SIG-M5 (cell line): ENCODE measurements at places on chromosomes 7 and 10.

DNA sequence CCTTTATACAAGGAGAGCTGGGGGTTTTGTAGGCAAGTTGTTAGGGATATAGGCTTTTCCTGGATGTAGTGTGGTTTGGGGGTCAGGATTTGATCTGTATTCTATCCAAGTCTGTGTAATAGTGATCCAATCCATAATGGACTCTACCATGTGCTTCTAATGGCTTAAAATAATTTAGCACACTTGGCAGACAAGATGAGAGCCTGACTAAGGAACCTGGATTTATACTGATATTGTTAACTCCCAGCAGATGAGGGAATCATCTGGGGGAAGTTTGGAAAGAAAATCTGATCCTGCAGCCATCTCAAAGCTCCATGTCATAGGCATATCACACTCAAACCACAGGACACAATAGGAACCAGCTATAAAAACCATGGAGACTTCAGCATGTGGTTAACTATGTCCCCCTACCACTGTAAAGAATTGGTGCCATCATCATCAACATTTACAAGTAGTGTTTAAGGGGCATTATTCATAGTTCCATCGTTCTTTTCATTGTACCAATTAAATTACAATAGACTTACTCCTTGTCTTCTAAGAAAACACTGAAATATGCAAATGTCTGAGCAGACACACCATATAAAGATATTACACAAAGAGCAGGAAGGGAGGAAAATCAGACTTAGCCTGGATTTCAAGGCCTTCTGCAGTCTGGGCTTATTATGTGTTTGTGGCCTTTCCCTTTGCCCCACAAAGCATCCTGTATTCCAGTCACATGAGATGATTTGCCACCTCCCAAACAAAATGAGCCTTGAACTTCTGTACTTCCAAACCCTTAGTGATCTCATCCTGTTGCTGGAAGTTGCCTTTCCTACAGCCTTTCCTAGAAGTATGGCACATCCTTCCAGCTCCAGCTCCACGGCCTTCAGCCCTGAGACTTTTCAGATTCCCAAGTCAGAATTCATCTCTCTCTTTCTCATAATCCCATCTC lies 22.5 kb upstream of the HPS1 start:
- no peak for DNase-seq

GRCh38 chr10:71212318-71213126 lies at the start of gene UNC5B:
Gene UNC5B (plus strand): TSS chr10:71212570. CDS start chr10:71212986, 416 bp downstream.
- no peak for DNase-seq

GRCh38 chr10:72503241-72503640 lies 122.6 kb downstream of the MICU1 start:
- peak; percentile 12 for DNase-seq

GRCh38 chr7:96649981-96650380 lies 59.7 kb downstream of the SEM1 start:
- DNase-seq, result no peak

GRCh38 chr10:75100764-75101291 lies 10.6 kb upstream of the SAMD8 start:
- DNase-seq, result no peak

DNA sequence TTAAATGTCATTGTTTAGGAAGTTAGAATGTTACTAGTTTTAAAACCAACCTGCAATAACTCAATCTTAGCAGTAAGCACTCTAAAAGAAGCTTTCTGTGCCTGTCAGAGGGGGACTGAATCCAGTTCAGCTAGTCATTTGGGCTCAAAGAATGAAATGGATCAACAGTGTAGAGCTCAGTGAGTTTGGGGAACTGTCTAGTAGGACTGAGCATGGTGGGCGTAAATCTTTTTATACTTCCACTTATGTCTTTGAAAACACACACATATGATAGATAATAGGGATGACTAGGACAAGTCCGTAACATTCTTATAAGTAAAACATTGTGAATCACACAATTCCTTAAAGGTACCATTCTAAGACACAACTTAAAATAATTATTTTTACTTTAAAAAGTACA lies 11.5 kb downstream of the GSAP start:
- DNase-seq, result no peak

DNA sequence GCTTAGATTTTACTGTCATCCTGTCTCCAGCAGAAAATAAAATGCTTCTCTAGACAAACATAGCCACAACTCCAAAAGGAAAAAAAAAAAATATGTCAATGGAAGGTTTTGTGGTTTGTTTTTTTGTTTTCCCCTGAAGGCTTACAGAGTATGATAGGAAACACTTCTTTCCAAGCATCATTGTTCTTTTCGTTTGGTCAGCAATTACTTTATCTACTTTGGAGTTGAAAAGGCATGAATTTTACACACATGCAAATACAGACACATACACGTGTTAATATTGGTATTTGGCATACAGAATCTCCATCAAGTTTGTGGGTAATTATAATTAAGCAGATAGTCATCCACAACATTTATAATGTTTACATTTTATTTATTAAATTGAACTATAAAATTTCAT lies 496.9 kb upstream of the MBL2 start:
- DNase-seq, result no peak

DNA sequence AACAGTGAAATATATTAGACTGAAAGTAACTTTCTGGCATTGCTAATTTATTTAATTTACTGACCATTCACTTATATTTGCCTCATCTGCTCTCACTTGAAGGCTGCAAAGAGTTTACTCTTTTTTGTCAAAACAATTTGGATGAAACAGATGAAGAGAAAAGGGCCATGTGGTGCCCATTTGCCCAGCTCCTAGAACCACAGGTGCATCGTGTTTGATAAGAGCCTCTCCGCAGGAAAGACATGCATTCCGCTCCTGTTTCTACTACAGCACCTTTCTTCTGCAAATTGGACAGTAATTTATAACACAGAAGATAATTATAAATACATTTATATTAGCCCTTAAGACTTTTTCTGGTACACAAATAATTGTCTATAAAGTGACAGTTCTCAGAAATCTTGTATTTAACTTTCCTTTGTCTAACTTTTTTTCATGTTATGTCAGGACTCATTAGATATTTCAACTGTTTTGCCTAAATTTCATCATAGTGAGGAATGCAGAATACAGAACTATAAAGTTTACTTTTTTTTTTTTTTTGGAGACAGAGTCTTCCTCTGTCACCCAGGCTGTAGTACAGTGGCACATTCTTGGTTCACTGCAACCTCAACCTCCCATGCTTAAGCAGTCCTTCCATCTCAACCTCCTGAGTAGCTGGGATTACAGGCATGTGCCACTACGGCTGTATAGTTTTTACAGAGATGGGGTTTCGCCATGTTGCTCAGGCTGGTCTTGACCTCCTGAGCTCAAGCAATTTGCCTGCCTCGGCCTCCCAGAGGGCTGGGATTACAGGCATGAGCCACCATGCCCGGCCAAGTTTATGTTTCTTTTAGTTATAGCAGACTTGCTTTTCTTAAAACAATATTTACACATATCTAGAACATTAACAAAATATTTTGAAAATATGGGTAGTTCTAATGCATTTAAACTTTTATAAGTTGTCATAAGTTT lies 869 bp downstream of the LAMB4 start:
- DNase-seq, result no peak

DNA sequence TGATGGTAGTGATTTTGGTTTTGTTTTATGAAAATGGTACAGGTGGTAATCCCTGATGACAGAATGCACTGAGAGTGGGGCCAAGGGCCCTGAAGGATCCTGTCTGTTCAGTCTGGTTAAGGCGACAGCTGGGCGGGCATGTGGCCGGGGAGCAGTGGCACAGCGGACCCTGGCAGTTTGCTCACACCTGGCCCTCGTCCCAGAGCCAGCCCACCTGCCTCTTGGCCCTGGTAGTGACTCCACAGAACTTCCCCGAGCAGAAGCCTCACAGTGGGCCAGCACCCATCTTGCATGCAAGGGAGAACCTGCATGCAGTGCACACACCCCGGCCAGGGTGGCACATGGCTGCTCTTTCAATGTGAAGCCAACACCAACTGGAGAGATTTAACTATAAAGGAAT lies 82.8 kb downstream of the ALOX5 start:
- DNase-seq, result no peak

DNA sequence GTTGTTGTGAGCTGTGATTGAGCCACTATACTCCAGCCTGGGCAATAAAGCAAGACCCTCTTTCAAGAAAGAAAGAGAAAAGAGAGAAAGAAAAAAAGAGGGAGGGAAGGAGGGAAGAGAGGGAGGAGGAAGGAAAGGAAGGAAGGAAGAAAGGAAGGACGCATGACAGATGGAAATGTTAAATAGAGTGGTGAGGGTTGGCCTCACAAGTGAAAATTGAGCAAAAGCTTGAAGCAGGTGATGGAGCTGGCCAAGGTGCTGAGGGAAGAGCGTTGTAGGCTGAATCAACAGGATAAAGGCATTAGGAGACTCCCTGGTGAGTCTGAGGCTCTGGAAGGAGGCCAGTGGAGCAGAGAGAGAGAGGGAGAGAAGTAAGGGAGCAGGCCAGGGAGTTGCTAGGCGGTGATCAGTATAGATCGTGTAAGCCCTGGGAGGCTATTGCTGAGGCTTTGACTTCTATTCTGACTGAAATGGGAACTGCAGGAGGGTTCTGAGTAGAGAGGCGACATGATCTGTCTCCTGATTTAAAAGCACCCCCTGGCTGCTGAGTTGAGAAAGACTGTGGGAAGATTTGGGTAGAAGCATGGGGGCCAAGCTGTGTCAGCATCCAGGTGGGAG lies 26.5 kb upstream of the TMEM248 start:
- no peak for DNase-seq

- DNase-seq, result no peak
Observed at GRCh38 chr10:28434063-28434462, 98.9 kb upstream of the WAC start.

GRCh38 chr10:11573497-11573896 lies 38.0 kb downstream of the USP6NL start:
- peak; percentile 40 for DNase-seq

- no peak for DNase-seq
Observed at GRCh38 chr7:48365010-48365409, 193.8 kb downstream of the ABCA13 start.

GRCh38 chr10:118624747-118625146 lies 29.3 kb upstream of the PRLHR start:
- no peak for DNase-seq

DNA sequence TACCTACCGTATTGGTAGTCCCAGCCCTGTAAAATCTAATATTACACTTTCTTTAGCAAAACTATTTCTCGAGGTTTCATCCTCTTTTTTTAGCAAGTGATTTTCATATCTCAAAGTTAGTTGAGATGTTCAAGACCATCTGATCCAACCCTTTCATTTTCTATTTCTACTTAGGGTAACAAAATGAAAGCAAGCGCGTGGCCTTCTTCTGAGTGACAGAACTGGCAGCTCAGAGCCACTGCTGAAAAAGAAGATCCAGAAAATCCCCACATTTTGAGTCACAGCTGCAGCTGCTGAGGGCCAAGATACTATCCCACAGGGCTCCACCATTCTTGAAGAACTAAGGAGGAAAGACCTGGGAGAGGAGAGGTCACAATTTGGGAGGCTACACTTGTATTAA lies 24.8 kb upstream of the ZNF800 start:
- DNase-seq, result no peak

- no peak for DNase-seq
Observed at GRCh38 chr7:129553899-129554461, 51.6 kb downstream of the SMKR1 start.

- no peak for DNase-seq
Observed at GRCh38 chr10:5614155-5614721, 52.2 kb downstream of the ASB13 start.

- no peak for DNase-seq
Observed at GRCh38 chr7:152025937-152026890, 740 bp downstream of the GALNT11 start.

DNA sequence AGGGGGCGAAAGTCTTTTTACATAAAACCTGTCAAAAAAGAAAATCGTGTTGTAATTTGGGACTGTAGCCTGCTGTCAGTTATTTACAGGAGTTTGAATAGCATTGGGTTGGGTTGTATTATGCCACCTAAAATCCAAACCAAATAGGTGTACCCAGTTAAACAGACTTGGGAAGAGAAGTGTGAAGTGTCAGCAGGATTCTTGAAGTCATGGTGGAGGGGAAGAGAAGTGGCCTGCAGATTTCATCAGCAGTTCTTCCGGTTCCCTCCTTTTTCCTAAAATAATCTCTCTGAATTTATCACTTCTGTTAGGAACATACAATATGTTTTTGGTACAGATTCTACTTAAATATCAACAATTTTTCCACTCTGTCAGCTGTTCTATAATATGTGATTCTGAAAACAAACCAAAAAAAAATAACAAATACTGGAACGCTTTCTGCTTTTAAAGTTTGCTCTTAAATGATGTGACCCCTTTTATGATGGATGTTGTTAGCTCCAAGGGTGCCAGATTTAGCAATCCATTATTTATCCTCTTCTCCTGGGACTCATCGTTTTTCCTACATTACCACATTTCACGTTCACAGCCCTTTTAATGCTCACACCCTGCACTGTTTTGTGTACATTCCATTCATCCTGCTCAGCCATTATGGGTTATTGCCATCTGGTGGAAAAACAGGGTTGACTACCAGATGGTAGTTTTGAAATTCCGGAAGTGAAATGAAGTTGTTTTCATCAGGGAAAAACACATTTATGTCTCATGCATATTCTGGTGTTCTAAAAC lies 18.7 kb upstream of the ARHGAP12 start:
- peak; percentile 31 for DNase-seq

- no peak for DNase-seq
Observed at GRCh38 chr7:49774459-49775064, 1.1 kb downstream of the VWC2 start.
